ENCODE measurements at places on chromosomes 4 and X.

DNA sequence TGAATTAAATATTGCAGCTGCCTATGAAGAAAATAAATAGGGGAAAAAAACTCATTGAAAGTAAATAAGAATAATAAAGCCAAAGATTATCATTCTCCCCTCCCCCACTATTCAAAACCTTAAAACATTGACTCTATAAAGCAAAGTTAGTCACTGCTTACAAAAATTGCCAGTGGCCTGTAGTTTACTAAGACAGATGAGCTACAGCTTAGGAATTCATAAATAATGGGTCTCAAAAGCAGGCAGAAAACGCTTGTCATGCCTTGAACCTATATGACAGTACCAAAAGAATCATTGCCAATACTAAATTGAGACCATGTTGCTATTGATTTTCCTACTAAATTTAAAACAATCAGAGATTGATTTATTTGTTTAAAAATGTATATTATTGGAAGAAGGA lies 78.9 kb downstream of the SLC10A7 start:
- DNase-seq, result no peak

DNA sequence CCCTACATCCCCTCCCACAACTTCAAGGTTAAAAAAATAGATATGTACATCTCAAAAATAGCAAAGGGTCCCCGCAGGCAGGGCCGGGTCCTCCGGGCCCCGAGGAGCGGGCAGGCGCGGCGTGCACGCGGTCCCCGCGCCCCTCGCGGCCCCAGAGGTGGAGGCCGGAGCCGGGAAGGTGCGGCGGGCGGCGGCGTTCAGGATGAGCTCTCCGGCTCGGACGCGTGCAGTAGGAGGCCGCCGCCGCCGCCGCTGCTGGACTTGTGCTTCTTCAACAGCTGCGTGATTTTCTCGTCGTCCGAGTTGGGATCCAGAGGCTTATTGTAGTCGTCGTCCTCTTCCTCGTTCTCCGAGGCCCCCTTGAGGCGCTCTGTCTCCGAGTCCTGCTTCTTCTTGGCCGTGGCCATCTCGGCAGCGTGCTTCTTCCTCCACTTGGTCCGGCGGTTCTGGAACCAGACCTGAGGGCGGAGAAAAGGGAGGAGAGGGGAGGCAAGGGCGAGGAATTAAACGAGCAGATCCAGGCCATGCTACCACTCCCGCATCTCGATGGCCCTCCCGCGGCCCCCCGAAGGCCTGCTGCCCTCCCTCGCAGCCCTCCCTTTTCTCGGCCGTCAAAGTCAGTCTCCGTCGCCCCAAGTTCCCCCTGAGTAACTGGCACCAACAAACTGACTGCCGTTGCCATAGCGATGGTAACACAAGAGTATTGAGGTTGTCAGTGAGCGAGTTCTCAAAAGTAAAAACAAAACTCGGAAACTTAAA lies 5.8 kb downstream of the NKX6-1 start:
- DNase-seq, result no peak

GRCh38 chr4:40630335-40631021 lies 814 bp upstream of the RBM47 start:
- DNase-seq, result no peak

DNA sequence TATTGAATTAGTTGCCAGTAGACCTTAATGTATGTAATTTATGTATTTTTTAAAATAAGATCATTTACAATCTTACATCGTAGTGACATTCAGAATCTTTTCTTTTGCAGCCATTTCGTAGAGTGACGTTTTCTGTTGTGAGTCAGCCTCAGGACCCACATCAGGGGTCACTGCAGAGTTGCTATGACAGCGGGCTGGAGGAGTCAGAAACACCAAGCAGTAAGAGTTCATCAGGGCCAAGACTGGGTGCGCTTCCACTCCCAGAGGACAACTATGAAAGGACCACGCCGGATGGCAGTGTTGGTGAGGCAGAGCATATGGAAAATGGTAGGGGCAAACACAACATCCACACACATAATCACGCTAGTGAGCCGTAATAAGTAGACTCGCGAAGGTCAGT lies 199.9 kb downstream of the PCDH7 start:
- no peak for DNase-seq

- no peak for DNase-seq
Observed at GRCh38 chr4:131488772-131489171, 1660.3 kb upstream of the PCDH10 start.

GRCh38 chr4:92299152-92299551 lies 4.6 kb upstream of the GRID2 start:
- DNase-seq, result peak; percentile 3

- DNase-seq, result no peak
Observed at GRCh38 chrX:70456256-70456655, 11.6 kb downstream of the DLG3 start.

GRCh38 chrX:120402369-120402768 lies 40.5 kb downstream of the ATP1B4 start:
- no peak for DNase-seq

GRCh38 chr4:163663454-163664225 lies 169.2 kb downstream of the TMA16 start:
- DNase-seq, result no peak

GRCh38 chr4:29853833-29854232 lies 866.3 kb upstream of the PCDH7 start:
- DNase-seq, result peak; percentile 97

- no peak for DNase-seq
Observed at GRCh38 chrX:123217728-123218127, 33.6 kb downstream of the GRIA3 start.

DNA sequence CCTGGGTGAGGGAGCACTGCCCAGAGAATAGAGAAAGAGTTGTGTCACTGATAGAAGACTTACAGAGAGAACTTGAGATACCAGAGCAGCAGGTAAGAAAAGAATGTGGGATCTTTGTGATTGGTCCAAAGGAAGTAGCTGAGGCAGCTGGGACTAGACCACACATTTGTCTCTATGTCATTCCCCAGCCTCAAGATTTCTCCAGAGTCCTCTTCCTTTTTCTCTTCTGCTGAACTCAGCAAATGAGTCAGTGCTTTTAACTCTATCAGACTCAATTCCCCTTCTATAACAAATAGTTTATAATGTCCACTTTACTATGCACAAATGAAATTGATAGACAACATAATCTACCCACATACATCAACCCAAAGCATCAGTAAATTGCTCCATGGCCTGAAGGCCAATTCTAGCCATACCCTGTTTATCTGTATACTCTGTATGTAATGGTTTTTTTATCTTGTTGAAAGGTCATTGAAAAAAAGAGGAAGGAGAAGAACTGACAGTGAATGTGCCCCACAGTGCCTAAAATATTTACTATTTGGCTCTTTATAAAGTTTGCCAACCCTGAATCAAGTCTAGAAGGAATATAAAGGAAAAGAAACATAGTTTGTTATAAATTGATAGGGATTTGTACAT lies 38.2 kb downstream of the ETDC start:
- no peak for DNase-seq

DNA sequence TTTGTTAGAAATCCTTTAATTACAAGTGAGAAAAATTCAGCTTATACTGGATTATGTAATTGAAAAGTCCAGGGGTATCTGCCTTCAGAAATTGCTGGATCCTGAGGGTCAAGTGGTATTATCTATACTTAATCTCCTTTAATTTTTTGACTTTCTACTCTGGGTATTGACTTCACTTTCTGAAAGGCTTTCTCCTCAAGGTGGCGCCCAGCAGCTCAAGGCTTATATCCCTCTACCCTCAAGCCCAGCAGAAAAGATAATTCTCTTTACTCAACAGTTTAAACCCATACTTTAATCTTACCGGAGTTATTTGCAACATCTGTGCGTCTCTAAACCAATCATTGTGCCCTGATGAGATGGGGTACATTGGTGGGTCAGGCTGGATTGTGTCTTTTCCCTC lies 129.5 kb downstream of the LARP7 start:
- DNase-seq, result no peak

DNA sequence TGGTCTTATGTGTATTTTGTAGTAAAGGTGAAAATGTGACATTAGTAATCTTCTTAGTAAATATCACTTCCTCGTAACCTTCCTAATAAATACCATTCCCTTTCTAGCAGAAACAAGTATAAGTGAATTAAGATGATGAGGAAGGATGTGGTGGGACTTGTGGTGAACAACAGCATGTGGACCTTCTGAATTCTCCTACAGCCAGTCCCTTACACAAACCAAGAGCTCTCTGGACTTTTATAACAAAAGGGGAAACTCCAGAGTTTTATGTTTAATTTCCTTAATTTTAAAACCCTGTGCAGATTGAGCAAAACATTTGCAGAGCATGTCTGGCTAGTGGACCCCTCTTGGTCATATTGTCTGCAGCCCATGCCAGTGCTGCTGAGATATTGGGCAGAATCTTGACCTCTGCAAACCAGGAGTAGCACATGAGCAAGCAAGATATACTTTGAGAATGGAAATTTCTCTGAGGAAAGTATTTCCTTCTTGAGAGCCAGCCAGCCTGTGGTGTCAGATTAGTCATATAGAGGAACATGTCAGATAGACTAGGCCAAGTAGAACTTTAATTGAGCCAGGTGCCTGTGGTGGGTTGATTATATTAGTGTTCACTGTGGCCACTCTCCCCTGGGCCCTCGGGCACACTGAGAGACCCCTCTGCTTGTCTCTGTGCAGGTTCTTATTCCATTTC lies 328.2 kb downstream of the DKK2 start:
- no peak for DNase-seq

All from NCI-H2081 (cell line).